ENCODE measurements at places on chromosomes 3 and 15.

- DNase-seq, result no peak
Observed at GRCh38 chr15:77333166-77333565, 86.7 kb downstream of the PEAK1 start.

- no peak for DNase-seq
Observed at GRCh38 chr3:30518181-30518864, 88.1 kb upstream of the TGFBR2 start.

- DNase-seq, result no peak
Observed at GRCh38 chr15:82177291-82178010, 85.1 kb downstream of the EFL1 start.

DNA sequence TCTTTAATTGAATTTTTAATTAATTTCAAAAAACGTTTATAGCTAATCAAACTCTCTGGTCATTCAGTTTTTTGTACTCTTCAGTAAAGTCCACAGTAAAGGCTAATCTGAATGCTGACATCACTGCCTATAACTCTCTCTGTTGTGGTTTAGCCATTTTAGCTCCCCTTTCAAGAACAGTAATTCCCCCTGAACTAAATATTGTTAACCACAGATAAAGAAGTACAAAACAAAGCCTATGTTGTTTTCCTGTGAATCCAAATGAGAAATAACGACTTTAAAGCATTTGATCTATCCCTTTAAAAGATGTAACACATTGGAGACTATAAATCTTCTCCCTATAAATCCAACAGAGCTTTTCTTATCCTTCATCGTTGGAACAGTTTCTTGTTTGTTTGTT lies 94.2 kb downstream of the ZBTB20 start:
- no peak for DNase-seq

DNA sequence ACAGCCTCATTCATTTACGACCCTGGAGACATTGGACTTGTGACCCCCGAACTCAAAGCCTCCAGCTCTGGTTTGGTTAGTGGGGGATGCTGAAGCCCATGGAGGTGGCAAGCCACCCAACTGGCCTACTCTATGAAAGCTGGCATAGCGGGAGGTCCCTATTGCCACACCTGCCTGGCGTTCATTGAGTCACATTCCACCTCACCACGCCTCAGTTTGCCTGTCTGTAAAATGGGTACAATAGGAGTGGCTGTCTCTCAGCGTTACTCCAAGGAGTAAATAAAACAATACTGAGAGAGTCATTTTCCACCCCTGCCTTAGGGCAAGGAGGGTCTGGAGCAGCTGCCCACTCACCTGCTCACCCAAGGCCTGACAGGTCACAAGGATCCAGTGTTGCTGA lies 60.2 kb downstream of the NUP210 start:
- no peak for DNase-seq

DNA sequence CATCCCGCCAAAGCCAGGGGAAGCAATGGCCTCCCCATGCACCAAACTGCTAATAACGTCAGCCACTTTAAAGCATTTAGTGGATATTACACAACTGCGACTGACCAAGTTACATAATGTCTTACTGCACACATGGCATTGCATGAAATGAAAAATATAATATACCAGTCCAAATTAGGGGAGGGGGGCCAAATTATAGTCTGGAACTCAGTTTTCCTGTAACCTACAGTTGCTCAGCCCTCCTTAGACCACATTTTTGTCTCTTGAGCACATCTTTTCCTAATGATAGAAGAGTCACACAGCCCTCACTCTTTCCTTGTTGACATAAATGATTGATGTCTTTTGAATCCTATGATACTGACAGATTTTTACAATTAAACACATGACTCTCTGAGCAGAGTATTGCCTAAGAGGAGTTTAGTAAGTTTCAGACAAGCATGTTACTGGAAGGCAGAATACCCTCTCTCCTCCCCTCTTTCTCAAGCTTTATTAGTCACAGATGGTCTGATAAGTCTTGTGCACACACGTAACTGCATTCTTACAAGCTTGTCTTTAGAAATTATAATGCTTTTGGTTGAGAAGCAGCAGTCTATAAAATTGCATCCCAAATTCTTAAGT lies 1.1 kb upstream of the PLD1 start:
- DNase-seq, result no peak

DNA sequence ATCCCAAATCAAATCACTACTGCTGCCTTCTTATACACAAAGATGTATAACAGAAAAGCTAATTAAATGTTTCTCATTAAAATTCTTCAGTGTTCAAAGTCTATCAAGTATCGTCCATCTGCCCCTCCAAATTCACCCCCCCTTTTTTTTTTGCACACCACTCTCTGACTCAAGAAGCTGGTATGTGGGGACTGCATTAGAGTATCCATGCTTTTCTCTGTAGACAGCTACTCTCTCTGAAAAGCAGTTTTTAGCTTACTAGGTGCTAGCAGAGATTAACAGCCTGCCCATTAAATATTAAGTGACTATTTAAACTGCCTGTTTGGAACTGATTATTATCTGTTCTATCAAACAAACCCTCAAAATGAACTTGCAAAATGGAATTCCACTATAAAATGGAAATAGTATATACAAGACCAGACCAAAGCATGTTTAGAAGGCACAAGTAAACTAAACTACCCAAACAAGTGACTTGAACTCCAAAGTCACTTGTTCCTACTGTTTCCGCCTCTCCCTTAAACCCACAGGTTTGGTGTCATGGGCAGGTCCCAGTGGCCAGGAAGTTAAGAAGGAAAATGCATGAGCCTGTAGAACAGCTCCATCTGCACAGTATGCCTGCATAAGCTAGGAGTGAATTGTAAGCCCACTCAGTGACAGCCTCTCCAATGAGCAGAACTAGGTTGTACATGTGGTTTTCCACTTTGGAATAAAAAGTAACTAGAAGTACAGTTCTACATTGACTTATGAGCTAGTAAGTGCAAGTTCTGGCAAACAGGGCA lies 32.5 kb downstream of the GBE1 start:
- DNase-seq, result no peak

GRCh38 chr3:22296601-22297000 lies 545.6 kb upstream of the ZNF385D start:
- DNase-seq, result peak; percentile 62

- no peak for DNase-seq
Observed at GRCh38 chr3:45163481-45163880, 17.3 kb upstream of the CDCP1 start.

DNA sequence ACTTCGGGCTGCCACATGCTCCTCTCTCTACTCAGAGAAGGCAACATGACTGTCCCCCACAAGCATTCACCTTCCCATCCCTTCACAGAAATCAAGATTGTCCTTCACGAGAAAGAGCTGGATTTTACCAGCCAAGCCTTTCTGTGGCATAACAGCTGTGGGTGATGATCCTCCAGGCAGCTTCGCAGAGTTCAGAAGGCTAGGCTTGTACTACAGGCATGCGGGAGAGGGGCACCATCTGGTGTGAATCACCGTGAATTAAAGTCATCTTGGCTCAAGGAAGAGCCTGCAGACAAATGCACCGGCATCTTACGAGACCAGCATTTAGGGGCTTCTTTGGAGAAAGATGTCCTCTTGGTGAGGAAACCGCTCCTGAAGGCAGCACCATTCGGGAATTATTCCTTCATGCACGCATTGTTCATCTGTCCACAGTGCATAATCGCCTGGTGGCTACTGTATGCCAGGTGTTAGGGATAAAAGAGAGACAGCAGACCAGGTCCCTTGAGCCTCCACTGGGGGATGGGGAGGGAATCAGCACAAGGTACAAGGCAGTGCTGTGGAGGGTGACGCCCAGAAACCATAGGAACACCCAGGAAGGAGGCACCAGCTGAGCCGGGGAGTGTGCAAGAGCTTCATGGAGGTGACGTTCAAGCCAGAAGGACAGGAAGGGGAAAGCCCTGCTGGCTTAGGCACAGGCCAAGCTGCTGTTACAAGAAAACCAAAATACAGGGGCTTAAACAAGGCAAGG lies 108.6 kb downstream of the TMEM266 start:
- DNase-seq, result peak; percentile 93

GRCh38 chr15:63655683-63656372 lies 58.6 kb downstream of the FBXL22 start:
- DNase-seq, result no peak

Measured in NCI-H524 (cell line).